ENCODE measurements at places on chromosomes 12 and 14.
A peak's percentile ranks its signal among the peaks of the same experiment; 100 is the strongest.

DNA sequence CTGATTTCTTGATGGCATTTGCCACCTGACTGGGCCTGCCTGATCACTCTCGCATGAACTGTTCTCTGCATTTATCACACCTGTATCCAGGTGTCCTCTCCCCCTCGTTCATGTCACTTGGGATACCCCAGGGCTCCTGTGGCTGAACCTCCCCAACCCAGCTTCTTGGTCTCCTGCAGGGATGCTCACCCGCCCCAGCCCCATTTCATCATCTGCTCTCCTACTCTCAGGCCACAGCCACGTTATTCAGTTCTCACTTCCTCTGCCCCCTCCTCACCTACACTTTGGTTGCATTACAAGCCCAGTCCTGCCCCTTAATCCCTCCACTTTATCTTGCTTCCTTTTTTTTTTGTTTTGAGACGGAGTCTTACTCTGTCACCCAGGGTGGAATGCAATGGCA is 35.5 kb downstream of the TMBIM6 start:
- DNase-seq = no peak

GRCh38 chr14:70906793-70907175 is 475 bp upstream of the PCNX1 start:
- no peak for DNase-seq

GRCh38 chr12:127677537-127678131 is 589.3 kb upstream of the TMEM132C start:
- peak; percentile 66 for DNase-seq

GRCh38 chr12:92496790-92497189 is 206.0 kb upstream of the PLEKHG7 start:
- DNase-seq = no peak

DNA sequence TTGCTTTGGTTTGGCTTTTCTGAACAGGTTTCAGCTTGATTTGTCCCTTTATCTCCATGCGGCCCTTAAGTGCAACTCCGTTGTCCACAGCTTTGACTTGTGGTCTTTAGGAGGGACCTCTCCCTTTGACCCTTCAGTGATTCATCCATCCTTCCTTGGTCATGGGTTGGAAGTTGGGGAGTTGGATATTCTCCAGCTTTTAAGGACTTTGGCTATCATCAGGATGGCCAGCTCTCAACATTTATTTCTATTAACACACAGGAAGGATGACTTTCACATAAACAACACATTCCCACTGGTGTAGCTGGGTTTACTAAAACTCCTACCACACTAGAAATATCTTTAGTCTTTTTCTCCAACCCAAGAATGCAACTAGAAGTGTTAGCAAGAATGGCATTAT is 50.9 kb upstream of the E2F7 start:
- no peak for DNase-seq

DNA sequence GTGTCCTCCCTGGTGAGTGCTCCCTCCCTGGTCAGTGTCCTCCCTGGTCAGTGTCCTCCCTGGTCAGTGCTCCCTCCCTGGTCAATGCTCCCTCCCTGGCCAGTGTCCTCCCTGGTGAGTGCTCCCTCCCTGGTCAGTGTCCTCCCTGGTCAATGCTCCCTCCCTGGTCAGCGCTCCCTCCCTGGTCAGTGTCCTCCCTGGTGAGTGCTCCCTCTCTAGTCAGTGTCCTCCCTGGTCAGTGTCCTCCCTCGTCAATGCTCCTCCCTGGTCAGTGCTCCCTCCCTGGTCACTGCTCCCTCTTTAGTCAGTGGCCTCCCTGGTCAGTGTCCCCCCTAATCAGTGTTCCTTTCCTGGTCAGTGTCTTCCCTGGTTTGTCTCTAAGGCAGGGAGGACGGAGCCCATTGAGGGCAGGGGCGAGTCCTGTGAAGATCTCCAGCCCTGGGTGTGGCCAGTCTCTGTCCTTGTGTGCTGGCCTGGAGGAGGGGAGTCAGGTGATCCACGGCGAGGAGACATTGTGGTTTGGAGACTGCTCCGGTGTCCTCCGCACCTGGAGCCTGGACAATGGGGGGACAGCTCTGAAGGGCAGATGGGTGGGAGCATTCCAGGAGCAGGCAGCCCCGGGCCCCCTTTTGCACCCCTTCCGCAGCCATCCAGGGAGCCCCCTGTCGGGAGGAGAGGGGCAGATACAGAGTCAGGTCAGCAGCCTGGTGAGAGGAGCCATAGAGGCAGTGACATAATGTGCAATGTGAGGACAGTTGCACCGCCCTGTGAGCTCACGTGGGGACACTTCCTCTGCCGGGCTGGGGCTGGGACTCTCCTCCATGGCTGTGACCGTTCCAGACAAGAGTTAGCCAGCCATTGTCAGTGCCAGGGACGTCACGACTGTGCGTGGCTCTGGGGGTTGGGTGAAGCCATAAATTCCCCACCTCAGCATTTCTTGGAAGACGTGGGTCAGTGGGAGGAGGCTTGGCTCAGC is 93.4 kb downstream of the ADGRD1 start:
- no peak for DNase-seq

- no peak for DNase-seq
Measured at GRCh38 chr12:124167141-124167540, 127.8 kb upstream of the RFLNA start.

GRCh38 chr12:14988035-14988434 is 15.2 kb downstream of the PDE6H start:
- DNase-seq = no peak

DNA sequence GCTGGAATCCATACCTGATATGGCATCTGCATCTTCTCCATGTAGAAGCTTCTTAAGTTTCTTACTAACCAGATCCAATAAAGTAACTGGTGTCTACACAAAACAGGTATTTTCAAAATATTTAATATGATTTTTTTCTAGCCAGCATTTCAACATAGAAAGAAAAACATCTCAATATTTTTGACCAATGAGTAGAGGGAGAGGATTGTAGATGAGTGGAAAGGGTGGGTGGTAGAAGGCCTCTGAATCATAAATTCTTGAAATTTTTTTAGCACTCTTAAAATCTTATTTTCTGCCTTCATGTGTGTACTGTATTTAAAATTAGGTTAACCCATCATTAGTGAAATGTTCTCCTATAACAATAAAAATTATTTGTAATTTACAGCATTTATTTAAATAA is 18.0 kb downstream of the DEPDC4 start:
- no peak for DNase-seq

GRCh38 chr14:104103446-104104075 is 18.1 kb downstream of the ASPG start:
- no peak for DNase-seq

GRCh38 chr12:49094975-49095365 is 369 bp upstream of the DHH start:
- no peak for DNase-seq

- DNase-seq = no peak
Measured at GRCh38 chr14:29054119-29054518, 287.5 kb downstream of the FOXG1 start.

DNA sequence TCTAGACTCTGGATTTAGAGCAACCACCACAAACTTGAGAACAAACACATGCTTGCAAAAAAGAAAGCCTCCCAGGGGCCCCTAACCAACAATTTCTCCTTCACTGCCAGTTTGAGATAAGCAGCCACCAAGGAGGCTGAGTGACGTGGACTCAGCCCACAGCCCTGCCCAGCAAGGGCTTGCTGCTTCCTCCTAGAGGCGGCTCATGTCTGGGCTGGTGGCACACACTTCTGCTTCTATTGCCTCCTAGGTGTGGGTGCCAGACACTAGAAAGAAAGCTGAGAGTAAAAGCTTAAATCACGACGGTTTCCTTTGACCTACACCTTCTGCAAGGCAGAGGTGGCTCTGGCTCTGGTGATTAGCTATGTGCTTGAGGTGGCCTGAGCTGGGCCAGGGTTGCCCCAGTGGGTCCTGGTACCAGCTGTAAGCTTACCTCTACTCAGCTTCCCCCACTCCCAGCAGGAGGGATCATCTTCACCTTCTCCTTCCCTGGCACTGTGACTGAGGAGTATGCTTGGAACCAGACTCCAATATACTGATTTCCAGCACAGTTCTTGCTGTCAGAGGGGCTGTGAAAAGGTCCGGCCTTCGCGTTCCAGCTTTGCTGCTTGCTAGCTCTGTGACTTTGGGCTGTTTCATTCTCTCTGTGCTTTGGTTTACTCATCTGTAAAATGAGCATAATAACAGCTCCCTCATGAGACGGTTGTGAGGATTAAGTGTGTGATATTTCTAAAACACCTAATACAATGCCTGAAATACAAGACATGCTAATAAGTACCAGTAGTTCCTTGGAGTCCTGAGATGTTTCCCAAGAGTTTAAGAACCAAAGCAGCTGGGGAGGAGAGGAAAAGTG is 89.7 kb upstream of the PARP11 start:
- DNase-seq = no peak

GRCh38 chr14:32259368-32260013 is 56.4 kb upstream of the RNU6-8 start:
- DNase-seq = peak; percentile 58

- DNase-seq = no peak
Measured at GRCh38 chr12:4112734-4113325, 160.7 kb upstream of the CCND2 start.

GRCh38 chr14:85597701-85598100 is 67.8 kb downstream of the FLRT2 start:
- no peak for DNase-seq

DNA sequence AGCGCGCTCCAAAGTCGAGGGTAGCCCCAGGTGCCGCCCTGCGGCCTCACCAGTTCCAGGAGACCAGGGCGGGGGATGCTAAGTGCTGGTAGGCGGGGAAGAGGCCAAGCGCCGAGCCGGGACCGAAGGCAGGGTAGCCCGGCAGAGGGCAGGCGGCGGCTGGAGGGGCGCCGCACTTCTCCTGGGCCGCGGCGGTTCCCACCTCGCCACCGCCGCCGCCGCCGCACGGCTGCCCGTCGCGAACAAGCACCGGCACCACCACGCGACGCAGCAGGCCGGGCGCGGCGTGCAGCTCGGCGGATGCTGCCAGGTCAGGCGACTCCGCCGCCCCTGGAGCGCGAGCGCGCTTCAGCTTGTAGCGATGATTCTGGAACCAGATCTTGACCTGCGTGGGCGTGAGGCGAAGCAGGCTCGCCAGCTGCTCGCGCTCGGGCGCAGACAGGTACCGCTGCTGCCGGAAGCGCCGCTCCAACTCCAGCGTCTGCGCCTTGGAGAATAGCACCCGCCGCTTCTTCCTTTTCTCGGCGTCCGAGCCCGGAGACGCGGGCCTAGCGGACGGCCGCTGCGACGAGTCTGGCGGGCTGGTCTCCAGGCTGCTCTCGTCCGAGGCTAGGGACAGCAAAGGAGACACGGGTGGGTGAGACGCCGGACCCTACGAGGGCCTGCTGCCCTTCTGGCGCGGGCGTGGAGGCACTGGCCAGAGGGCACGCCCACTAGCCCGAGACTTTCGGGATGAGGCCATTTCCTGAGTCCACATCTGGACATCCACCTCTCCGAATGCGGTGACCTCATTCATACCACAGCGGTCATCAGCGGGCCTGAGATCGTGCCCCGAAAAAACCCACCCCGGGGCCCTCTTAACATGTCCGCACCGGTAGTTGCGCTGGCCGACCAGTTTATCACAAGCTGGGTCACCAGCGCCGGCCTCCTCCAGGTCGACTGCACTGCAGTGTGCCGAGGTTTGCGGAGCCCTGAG is 1.3 kb downstream of the NKX2-8 start:
- peak; percentile 43 for DNase-seq

DNA sequence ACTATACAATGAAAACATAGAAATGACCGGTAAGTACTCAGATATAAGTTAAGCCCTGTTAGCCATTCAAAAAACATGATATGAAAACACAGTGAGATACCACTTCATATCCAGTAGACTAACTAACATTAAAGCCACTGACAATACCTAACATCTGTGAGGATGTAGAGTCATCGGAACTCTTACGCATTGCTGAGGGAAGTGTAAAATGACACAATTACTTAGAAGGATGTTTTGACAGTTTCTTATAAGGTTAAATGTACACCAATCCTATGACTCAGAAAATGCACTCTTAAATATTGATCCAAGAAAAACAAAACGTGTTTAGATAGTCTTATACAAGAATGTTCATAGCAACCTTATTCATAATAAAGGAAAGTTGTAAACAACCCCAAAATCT is 782.9 kb downstream of the BCL11B start:
- DNase-seq = no peak

DNA sequence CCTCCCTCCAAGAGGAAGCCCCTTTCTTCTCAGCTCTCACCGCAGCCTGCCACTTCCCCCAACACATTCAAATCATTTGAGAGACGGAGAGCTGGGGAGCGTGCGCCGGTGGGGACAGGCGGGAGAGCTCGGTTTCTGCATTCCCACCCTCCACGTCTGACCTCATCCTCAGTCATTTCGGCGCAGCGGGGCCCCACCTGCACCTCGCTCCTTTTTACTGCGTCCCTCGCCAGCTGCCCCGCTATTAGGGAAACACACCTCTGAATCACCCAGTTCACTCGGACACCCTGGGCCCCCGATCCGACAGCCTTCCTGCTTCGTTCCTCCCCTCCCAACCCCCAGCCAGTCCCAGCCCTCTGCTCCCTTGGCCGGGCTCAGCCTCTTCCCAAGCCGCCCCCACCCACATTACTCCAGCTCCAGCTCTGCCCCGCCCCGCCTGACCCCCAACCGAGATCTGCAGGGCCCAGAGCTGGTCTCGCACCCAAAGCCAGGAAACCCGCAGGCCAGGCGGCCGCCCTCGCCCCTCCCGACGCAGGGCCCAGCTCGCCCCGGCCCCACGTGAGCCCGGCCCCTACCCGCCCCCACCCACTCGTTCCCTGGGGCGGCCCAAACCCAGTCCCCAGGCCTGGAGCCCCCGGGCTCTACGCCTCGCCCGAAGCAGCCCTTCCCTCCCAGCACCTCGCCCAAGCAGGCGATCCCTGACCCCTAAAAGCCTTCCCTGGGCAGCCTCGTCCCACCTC is 783 bp downstream of the CORO1C start:
- peak; percentile 74 for DNase-seq

DNA sequence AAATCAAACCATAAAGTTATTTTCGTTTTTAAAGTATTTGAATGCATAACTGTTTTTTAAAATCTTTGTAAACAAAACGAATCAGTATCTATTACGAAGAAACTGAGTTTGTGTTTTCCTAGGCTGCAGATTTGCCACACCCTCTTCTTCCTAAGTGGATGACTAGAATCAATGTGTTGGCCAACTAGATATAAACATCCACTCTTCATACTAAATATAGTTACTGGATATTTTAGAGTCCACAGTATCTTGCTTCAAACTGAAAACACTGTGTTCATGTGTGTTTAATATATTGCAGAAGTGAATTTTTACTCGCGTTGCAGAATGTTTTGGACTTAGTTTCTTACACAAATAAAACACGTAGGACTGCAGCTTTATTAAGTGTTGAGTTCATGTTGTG is 63.2 kb downstream of the KLHL28 start:
- no peak for DNase-seq
